CD8-positive, alpha-beta memory T cell (primary cell): ENCODE measurements at places on chromosomes 7 and 10. TPM values are rescaled to one million over a fixed set of nuclear protein-coding genes. Genes with fewer than 3 reads are reported as not detected.

The MPLKIP gene
- 33.5 TPM for total RNA-seq

The STEAP1 gene
- not detected for total RNA-seq

GRCh38 chr10:36888925-36889573 lies 236.3 kb upstream of the ANKRD30A start:
- no peak overlapping the region for H3K27ac ChIP-seq
- H3K4me3 ChIP-seq = no peak overlapping the region
- DNase-seq = no peak

GRCh38 chr7:126840869-126841268 lies 411.9 kb downstream of the GRM8 start:
- H3K4me1 ChIP-seq = no peaks in the 10 kb centered on the region
- no peak overlapping the region for H3K27ac ChIP-seq
- H3K36me3 ChIP-seq = no peaks in the 10 kb centered on the region
- no peak for DNase-seq
- H3K27me3 ChIP-seq = no peaks in the 10 kb centered on the region

DNA sequence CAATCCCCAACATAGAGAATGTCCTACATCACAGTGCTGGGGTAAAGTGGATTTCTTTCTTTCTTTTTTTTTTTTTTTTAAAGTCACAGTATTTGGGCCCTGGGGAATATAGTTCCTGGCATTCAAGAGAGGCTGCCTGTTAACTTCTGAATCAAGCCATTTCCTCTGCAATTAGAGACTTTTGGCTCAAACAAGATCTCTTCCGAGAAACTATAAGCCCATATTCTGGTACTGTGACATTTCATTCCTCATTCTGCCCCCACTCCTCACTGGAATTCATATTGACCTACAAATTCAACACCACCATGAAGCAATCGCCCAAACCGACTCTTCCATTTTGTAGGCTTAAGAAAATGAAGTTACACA lies 187.4 kb downstream of the PHTF2 start:
- H3K4me3 ChIP-seq = no peak overlapping the region
- no peaks in the 10 kb centered on the region for H3K36me3 ChIP-seq
- H3K4me1 ChIP-seq = no peaks in the 10 kb centered on the region
- no peaks in the 10 kb centered on the region for H3K27me3 ChIP-seq
- no peak for DNase-seq

- H3K4me3 ChIP-seq = no peak overlapping the region
- H3K27ac ChIP-seq = no peak overlapping the region
- H3K4me1 ChIP-seq = no peaks in the 10 kb centered on the region
- no peaks in the 10 kb centered on the region for H3K27me3 ChIP-seq
- DNase-seq = no peak
Observed at GRCh38 chr7:79272066-79272669, 181.3 kb downstream of the MAGI2 start.

DNA sequence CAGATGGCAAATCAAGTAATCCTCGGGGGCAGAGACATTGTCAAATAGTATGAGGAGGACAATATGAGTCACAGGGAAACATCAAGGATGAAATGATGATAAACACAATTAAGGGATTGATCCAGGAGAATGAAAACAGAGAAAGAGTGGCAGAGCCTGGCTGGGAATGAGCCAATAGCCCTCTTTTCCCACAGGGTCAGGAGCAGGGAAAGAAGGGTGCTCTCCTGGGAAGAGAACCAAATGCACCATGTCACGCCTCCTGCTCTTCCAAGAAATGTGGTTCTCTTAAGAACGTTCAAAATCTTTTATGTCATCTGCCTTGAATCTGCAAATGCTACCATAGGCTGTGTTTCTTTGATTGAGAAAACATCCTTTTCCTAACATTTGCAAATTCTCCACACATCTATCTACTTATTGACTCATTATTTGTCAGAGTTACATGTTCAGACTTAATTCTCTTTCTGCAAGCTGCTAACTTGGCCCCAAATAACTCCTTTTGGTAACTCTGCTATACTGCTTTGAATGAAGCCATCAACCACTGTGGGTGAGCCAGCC lies 50.6 kb downstream of the HIPK2 start:
- no peaks in the 10 kb centered on the region for H3K36me3 ChIP-seq
- H3K27me3 ChIP-seq = no peaks in the 10 kb centered on the region
- DNase-seq = no peak
- H3K4me1 ChIP-seq = peaks cover 30% of the 10 kb centered on the region
- H3K27ac ChIP-seq = no peak overlapping the region

GRCh38 chr10:130338636-130339024 lies 202.4 kb downstream of the GLRX3 start:
- H3K4me1 ChIP-seq = no peaks in the 10 kb centered on the region
- H3K4me3 ChIP-seq = no peak overlapping the region
- H3K27ac ChIP-seq = no peak overlapping the region
- DNase-seq = no peak
- no peaks in the 10 kb centered on the region for H3K27me3 ChIP-seq
- H3K36me3 ChIP-seq = no peaks in the 10 kb centered on the region

GRCh38 chr7:80150611-80151273 lies 16.1 kb downstream of the GNAI1 start:
- H3K4me1 ChIP-seq = no peaks in the 10 kb centered on the region
- no peak overlapping the region for H3K27ac ChIP-seq
- no peaks in the 10 kb centered on the region for H3K36me3 ChIP-seq
- no peak for DNase-seq
- H3K27me3 ChIP-seq = no peaks in the 10 kb centered on the region

- no peaks in the 10 kb centered on the region for H3K36me3 ChIP-seq
- H3K4me3 ChIP-seq = no peak overlapping the region
- no peak overlapping the region for H3K27ac ChIP-seq
- H3K27me3 ChIP-seq = no peaks in the 10 kb centered on the region
- H3K4me1 ChIP-seq = no peaks in the 10 kb centered on the region
- no peak for DNase-seq
Observed at GRCh38 chr10:48492201-48492600, 112.7 kb downstream of the ARHGAP22 start.

GRCh38 chr10:1661416-1661815 lies 75.9 kb downstream of the ADARB2 start:
- H3K4me3 ChIP-seq = no peak overlapping the region
- DNase-seq = no peak
- no peak overlapping the region for H3K27ac ChIP-seq
- no peaks in the 10 kb centered on the region for H3K4me1 ChIP-seq
- H3K36me3 ChIP-seq = no peaks in the 10 kb centered on the region

DNA sequence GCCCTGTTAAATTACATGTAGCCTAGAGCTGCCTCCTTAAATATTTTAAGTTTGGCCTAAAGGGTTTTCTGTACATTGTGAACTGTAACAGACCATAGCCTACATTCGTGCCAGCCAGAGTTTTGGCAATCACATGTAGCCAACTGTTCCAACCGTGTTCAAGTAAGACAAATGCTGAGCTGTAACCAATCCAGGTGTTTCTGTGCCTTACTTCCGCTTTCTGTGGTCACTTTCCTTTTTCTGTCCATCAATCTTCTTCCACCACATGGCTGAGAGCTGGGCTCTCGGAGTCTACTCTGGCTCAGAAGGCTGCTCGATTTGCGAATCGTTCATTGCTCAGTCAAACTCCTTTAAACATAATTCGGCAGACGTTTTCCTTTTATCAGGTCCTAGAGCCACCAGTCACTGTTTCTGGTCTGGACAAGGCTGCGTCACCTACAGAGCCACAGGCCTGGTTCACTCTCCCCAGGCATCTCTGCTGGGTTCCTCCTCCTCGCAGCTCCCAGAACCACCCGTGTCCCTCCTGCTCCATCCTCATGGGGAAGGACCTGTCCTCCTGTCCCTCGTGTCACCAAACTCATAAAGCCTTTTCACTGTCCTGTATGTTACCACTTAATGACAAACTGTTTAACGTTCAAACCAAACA lies 158.0 kb upstream of the RHEB start:
- peaks cover 14% of the 10 kb centered on the region for H3K4me1 ChIP-seq
- DNase-seq = no peak
- no peaks in the 10 kb centered on the region for H3K27me3 ChIP-seq
- no peak overlapping the region for H3K27ac ChIP-seq

DNA sequence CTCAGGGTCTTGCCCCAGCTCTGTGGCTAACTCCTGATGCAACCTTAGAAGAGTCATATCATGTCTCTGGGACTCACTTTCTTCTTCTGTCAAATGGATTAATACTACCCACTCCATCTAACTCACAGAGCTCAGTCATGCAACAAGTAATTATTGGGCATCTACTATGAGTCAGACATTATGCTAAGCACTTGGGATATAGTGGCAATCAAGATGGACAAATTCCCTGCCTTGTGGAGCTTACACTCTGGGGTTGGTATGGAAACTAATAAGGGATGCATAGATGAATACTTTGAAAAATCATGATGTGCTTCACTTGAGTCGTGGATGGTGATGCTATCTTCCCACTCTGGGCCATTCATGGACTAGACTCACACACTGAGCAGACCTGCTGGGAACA lies 88.9 kb downstream of the KCNMA1 start:
- H3K27ac ChIP-seq = no peak overlapping the region
- no peaks in the 10 kb centered on the region for H3K4me1 ChIP-seq
- H3K27me3 ChIP-seq = no peaks in the 10 kb centered on the region
- no peak for DNase-seq

DNA sequence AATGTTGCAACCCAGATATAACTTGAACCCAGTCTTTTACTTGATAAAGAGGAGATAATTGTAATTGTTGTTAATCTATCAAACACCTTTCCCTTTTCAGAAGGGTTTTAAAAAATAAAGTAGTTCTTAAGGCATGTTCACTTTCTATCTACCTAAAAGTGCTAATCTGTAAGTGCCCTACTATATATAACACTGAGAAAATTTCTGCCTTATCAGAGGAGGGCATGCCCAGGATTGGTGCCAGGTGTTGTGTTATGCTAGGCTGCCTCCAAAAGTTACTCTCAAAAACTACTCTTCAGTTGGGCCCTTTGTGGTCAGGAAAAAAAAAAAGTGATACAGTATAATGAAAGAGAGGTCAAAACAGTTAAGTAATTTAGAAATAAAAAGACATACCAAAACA lies 36.3 kb downstream of the SMNDC1 start:
- no peak overlapping the region for H3K4me3 ChIP-seq
- no peaks in the 10 kb centered on the region for H3K27me3 ChIP-seq
- no peak overlapping the region for H3K27ac ChIP-seq
- no peak for DNase-seq

DNA sequence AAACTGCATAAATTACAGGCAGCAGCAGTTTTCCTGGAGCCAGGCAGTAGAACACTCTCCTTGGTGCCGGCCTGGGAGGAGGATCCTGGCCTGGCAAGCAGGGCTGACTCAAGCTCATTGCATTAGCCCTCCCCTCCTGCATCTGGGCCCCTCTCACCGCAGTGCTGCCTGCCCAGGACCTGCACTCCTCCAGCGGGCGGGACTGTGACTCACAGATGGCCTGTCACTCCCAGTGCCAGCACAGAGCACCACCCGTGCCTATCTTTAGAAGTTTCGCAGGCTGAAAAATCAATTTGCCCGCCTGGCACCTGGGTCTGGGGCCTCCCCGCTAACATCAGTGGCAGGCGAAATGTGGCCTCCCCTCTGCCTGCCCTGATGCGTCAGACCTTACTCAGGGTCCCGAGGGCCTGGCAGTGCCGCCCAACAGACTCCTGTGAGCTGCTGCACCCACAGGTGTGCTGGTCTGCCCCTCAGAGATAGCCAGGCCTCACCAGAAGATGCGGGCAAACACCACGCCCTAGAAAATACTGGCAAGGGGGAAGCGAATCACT lies 123.8 kb downstream of the KCNMA1 start:
- H3K4me1 ChIP-seq = no peaks in the 10 kb centered on the region
- H3K36me3 ChIP-seq = no peaks in the 10 kb centered on the region
- no peaks in the 10 kb centered on the region for H3K27me3 ChIP-seq

- DNase-seq = no peak
- no peaks in the 10 kb centered on the region for H3K36me3 ChIP-seq
Observed at GRCh38 chr7:76209310-76209709, 7.6 kb downstream of the SRRM3 start.

The NPC1L1 gene
- not detected for total RNA-seq
